ENCODE measurements at places on chromosomes 11 and 22. TPM values are rescaled to one million over a fixed set of nuclear protein-coding genes. Genes with fewer than 3 reads are reported as not detected.

Gene CAPN5
- polyA plus RNA-seq = 0.85 TPM

Gene RIMBP3B
- 0.15 TPM for polyA plus RNA-seq

Gene CDC42BPG
- polyA plus RNA-seq = not detected

Gene TRPC6
- not detected for polyA plus RNA-seq

Gene YAP1
- 3.6 TPM for polyA plus RNA-seq

Gene C1QTNF4
- polyA plus RNA-seq = 0.24 TPM

Gene C11orf16
- polyA plus RNA-seq = not detected

Gene SULT4A1
- polyA plus RNA-seq = 49.2 TPM

Gene GGTLC2
- not detected for polyA plus RNA-seq

Gene DRD2
- not detected for polyA plus RNA-seq

Gene APOA4
- polyA plus RNA-seq = not detected

Gene MMP7
- polyA plus RNA-seq = not detected

Gene PRG2
- not detected for polyA plus RNA-seq

Gene GPR83
- not detected for polyA plus RNA-seq

Gene DRD4
- polyA plus RNA-seq = not detected

Gene TMPRSS6
- polyA plus RNA-seq = not detected

Gene PRR5
- 0.50 TPM for polyA plus RNA-seq

Gene MYOD1
- not detected for polyA plus RNA-seq

Gene PGA3
- polyA plus RNA-seq = not detected

Gene NPAS4
- not detected for polyA plus RNA-seq

Gene SERHL2
- polyA plus RNA-seq = 19.8 TPM

Gene CLCF1
- polyA plus RNA-seq = not detected

Gene MMP10
- not detected for polyA plus RNA-seq

Gene DDI1
- polyA plus RNA-seq = not detected

Gene NOX4
- polyA plus RNA-seq = not detected

Gene CCDC188
- polyA plus RNA-seq = not detected

Gene MOV10L1
- 1.6 TPM for polyA plus RNA-seq

Gene EHF
- polyA plus RNA-seq = not detected

Gene SMC1B
- not detected for polyA plus RNA-seq

Gene TNNT3
- not detected for polyA plus RNA-seq

Gene A4GALT
- not detected for polyA plus RNA-seq

Gene PANX3
- polyA plus RNA-seq = not detected

Gene GAB4
- polyA plus RNA-seq = not detected

Gene SLC17A6
- not detected for polyA plus RNA-seq

Gene KDM4D
- 1.1 TPM for polyA plus RNA-seq

Gene SAA4
- not detected for polyA plus RNA-seq

Gene SERPING1
- 24.1 TPM for polyA plus RNA-seq

Gene FIBIN
- polyA plus RNA-seq = 1.5 TPM

Gene PRCP
- 246 TPM for polyA plus RNA-seq

Gene MPZL2
- not detected for polyA plus RNA-seq

Gene ZP1
- polyA plus RNA-seq = not detected
